ENCODE measurements at places on chromosomes 2 and 18.

DNA sequence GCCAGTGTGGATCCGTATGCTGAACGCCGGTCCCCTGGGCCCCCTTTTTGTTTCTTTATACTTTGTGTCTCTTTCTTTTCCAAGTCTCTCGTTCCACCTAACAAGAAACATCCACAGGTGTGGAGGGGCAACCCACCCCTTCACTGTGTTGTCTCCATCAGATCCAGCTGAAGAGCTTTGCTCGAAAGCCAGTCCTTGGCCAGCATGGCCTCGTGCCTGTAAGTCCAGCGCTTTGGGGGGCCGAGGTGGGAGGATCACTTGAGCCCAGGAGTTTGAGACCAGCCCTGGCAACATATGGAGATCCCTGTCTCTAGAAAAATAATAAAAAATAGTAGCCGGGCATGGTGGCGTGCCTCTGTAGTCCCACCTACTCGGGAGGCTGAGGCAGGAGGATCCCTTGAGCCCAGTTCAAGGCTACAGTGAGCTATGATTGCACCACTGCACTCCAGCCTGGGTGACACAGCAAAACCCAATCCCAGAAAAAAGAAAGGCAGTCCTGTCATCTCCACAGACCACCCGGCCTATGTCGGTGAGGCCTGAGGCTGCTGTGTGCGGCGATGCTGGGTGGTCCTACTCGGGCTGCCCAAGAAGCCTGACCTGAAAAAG lies 3.4 kb upstream of the HSBP1L1 start:
- no peak for DNase-seq

GRCh38 chr2:225938991-225939390 lies 539.5 kb downstream of the NYAP2 start:
- DNase-seq: no peak

GRCh38 chr2:29733965-29734364 lies 187.4 kb downstream of the ALK start:
- no peak for DNase-seq

GRCh38 chr2:165069151-165069550 lies 113.8 kb upstream of the SLC38A11 start:
- DNase-seq: no peak

All from COLO829 (cell line).